ENCODE measurements at places on chromosomes 7 and 10.

- no peak for DNase-seq
Measured at GRCh38 chr10:84626397-84627087, 298.2 kb downstream of the CCSER2 start.

DNA sequence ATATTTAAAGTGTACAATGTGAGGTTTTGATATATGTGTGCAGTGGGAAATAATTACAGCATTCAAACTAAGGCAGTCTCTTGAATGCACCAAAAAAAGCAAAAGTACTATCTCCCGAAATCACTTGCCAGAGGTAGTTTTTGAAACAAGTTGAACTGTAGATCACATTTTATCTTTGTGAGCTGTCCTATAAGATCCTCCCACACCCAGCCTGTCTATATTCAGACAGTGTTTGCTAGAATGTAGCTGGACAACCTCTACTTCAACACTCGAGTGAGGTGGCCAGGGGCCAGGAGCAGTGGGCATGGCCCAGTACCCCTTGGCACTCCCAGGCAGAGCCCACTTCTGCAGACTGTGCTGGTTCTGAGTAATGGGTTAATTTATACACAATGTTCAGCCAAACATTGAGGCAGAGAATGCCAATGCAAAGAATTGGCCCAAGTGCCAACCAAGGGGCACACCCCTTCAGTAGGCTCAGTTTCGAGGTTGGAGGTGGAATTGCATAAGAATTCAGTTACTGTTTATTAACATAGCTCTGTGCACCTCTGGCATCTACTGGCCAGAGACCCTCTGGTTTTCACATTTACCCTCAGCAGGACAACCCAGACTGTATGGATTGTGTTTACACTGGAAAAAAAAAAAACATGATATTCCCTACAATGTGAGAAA lies 70.5 kb downstream of the AHR start:
- no peak for DNase-seq

DNA sequence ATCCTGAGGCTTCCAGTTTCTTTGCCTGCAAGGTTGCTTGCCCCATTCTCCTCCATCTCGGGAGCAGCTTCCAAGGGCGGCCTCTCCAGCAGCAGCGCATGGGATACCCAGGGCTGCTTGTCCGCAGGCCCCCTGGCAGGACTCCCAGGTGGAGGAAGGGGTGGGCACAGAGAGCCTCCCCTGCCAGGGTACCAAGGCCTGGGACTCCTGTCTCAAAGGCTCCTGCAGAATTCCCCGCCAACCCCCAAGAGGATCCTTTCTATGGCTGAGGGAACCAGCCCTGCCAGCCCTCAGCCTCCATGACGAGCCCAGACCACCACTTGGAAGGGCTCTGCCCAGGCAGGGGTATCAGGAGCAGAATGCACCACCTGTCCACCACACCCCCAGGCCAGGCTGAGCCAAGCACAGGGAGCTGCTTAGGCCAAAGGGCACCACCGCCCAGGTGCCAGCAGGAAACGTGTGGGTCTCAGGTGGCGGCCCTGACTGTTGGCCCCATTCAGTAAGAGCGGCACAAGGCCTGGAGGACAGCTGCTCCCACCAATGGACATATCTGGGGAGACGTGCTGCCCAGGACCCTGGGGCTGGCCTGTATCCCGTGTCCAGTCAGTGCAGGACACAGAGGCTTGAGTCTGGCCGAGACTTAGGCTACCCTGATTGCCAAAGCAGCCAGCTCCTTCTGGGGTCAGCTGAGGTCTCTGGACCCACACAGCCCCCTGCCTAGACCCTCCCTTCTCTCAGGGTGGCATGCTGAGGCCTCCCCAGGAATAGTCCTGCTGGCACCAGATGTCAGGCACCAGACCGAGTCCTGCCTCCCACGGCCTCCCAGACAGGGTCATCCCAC lies 33.8 kb upstream of the INPP5A start:
- no peak for DNase-seq

- DNase-seq: peak; percentile 14
Measured at GRCh38 chr10:84205049-84205852, 10.9 kb downstream of the CDHR1 start.

- no peak for DNase-seq
Measured at GRCh38 chr7:122369756-122370155, 65.2 kb upstream of the FEZF1 start.

- DNase-seq: no peak
Measured at GRCh38 chr7:33707427-33707826, 197.9 kb upstream of the BMPER start.

DNA sequence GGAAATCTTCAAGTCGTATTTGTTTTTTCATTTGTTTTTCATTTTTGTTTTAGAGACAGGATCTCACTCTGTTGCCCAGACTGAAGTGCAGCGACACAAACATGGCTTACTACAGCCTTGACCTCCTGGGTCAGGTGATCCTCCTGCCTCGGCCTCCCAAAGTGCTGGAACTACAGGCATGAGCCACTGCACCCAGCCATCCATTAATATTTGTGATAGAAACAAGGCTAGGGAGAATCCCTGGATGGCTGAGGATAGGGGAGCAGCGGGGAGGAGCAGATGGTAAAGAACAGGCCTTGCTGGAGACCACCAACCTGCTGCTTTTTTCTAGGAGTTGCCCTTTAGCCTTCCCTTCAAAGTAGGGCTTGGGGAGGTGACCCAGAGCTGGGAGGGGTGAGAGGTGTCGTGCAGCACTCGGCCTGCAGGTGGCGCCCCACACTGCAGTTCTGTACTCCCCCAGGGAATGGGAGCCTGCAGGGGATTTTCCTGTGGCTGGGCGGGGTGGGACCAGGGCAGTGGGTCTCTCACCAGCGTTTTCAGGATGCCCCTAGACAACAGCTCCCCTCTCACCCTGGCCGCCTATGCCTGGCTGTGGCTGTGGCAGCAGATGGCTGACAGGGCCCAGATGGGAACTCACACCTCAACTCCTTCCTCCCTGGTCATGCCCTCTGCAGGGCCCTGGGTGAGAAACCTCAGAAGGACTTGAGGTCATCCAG lies 12.6 kb upstream of the CDH23 start:
- peak; percentile 32 for DNase-seq

DNA sequence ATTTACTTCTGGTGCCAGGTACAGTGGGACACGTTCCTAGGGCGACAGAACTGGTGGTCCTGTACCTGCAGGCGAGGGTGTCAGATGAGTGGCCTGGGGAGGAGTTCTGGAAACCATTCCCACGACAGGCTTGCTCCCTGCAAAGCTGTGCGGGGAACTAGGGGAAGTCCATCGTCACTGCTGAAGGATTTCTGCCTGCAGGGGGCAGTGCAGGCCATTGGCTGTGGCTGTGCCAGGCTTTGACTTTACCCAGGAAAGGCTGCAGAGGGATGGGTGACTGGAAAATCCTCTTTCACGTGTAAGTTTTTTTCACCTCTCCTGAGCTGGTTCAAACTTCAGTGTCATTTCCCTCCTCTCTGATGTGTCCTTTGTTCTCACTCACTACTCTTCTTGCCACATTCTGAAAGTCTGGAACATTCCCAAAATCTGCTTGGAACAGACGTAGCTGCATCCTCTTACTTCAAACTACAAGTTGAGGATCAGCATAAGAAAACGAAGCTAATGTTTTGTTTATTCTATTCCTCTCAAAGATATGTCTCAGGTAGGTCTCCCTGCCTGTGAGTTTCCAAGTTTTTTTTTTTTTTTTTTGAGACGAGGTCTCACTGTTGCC lies 126.5 kb downstream of the SH2D4B start:
- DNase-seq: peak; percentile 70

GRCh38 chr7:100475549-100475948 lies 3.5 kb downstream of the TSC22D4 start:
- no peak for DNase-seq

- DNase-seq: no peak
Measured at GRCh38 chr7:122849322-122849956, 36.8 kb downstream of the CADPS2 start.

GRCh38 chr10:31321396-31321941 lies 2.5 kb downstream of the ZEB1 start:
- DNase-seq: peak; percentile 7

GRCh38 chr7:73504017-73504416 lies 18.1 kb downstream of the BAZ1B start:
- no peak for DNase-seq

DNA sequence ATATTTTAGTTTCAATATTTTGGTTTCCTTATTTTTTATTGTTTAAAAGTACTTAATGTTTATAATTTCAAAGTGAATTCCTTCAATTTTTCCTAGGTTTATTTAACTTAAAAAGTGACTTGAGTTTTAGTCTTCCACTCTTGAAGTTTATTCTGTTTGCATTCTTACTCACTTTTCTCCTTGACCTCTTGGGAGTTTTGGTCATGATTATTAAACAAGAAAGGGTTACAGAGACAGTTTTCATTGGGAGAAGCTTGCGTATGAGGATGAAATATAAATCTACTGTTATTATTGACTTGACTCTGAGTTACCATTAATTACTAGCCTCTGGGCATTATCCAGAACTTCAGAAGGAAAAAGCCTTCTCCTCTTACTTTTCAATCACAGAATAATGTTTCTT lies 216.0 kb downstream of the BMPER start:
- no peak for DNase-seq

DNA sequence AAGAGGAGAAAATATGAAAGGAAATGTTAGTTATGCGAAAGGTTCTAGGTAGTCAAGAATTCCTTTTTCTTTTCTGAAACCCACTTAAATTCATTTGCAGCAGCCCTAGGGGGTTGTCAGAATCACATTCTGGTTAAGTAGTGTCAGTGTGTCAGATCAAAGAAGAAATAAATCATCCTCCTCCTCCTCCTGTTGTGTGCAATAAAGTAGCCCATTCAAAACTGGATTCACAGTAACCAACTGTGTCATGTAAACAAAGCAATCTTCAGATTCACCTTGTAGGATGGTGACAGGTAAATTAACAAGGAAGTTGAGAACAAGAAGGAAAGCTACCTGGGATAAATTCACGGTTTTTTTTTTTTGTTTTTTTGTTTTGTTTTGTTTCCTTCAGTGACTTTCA lies 127.5 kb downstream of the NSUN6 start:
- no peak for DNase-seq

DNA sequence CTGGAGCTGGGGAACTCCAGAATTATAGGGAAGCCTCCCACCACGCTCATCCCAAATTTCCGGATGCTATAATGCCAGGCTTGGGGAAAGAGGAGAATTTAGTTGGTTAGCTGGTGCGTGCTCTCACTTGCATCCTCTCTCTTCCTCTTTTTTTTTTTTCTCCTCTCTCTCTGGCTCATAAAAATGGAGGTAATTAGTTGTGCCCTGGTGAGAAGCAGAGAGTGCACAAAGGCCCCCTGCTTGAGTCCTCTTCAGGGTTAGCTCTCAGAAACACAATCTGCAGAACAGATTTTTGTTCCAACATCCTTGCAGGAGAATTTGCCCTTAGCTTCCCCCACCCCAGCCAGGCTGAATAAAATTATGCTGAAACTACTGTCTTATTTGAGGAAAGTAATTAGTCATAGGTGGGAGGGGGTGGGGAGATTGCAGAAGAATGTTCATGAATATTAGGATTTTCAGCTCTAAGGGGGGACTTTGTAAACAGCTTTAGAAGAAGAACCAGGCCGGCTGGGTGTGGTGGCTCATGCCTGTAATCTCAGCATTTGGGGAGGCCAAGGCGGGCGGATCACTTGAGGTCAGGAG lies 7.6 kb downstream of the SERPINE1 start:
- peak; percentile 63 for DNase-seq

DNA sequence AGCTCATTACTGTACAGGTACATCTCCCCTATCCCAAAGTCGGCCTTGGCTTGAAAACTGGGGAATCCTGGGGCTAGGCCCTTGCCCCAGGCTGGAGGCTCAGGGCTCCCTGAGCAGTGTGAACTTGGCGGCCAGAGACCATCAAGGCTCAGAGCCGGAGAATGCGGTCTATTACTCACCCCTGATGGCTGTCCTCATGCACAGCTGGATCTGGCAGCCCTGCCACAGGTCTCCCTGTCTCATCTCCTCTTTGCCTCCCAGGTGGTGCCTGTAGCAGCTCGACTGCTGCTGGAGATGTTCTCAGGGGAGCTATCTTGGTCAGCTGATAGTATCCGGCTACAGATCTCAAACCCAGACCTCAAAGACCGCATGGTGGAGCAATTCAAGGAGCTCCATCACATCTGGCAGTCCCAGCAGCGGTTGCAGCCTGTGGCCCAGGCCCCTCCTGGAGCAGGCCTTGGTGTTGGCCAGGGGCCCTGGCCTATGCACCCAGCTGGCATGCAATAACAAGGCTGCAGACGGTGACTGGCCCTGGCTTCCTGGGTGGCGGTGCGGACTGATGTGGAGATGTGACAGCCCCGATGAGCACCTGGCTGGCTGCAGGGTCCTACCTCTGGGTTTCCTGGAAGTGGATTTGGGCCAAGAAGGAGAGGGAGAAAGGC lies 10.7 kb downstream of the IRF5 start:
- no peak for DNase-seq
